Right ventricle myocardium superior (tissue), 1 donor: ENCODE measurements at places on chromosomes 2 and 18.
A peak's percentile ranks its signal among the peaks of the same experiment; 100 is the strongest.

GRCh38 chr2:104584393-104584792 is 269.5 kb upstream of the POU3F3 start:
- DNase-seq, result no peak

DNA sequence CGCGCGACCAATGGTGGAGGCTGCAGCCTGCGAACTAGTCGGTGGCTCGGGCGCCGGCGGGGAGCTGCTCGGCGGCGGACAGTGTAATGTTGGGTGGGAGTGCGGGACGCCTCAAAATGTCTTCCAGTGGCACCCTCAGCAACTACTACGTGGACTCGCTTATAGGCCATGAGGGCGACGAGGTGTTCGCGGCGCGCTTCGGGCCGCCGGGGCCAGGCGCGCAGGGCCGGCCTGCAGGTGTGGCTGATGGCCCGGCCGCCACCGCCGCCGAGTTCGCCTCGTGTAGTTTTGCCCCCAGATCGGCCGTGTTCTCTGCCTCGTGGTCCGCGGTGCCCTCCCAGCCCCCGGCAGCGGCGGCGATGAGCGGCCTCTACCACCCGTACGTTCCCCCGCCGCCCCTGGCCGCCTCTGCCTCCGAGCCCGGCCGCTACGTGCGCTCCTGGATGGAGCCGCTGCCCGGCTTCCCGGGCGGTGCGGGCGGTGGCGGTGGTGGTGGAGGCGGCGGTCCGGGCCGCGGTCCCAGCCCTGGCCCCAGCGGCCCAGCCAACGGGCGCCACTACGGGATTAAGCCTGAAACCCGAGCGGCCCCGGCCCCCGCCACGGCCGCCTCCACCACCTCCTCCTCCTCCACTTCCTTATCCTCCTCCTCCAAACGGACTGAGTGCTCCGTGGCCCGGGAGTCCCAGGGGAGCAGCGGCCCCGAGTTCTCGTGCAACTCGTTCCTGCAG is at the start of gene HOXD9:
Gene HOXD9, plus strand, starts transcription at position 37 of the 728 bp plus-strand sequence. Its CDS starts 50 bp downstream, at position 87.
- peak; percentile 65 for DNase-seq

- DNase-seq, result no peak
These were observed 33.1 kb downstream of the RAMP1 start for GRCh38 chr2:237892478-237892877.

DNA sequence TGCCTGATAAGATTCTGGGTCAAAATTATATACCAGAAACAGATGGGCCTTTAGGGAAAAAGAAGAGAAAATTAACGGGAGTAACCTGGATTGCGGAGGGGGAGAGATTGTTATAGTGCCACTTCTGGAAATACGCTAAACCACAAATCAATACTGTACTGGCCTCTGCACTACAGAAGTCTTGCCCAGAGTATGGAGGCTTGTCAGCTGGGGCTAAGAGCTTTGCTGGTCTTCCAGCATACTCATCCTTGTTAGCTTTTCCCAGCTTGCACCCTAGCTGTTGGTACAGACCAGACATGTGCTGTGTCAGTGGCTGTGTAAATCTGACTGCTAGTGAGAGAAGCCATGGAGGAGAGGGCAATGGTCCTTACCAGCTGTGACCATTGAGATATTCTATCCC is 8.9 kb downstream of the AGBL5 start:
- DNase-seq, result no peak
